ENCODE measurements at places on chromosomes 11 and 22.

DNA sequence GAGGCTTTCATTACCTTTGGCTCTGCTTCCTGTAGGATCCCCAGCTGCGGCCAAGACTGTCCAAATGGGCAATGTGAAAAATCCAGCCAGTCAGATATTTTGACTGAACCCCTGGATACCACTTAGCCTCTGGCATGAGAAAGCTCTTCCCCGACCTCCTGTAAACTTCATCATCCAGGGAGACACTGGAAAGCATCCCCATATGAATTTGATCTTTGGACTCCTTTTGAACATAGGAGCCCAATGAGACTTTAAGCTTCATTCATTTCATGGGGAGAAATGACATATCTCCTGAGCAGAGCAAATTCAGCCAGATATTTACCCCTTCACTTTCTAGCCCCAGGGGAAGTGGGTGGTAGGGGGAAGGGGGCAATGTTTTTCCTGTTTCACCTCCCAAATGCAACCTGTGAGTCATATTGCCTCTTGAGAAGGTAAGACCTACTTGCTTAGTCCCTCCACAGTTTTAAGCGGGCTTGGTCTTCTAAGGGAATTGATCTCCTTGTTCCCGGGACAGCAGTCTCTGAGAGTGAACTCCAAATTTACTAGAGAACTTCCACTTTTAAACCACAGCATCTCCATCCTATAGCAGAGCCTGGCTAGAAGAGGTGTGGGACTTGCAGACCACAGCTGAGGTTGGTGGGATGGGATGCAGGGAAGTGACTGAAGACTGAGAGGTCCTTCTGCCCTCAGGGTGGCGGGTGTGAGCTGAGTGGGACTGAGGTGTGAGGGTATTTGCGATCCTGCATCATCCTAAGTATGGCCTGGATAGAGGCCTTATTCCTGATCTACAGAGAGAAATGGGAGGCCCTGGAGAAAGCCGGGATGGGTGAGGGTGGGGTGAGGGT lies 20.3 kb upstream of the POU2AF1 start:
- no peak for DNase-seq

DNA sequence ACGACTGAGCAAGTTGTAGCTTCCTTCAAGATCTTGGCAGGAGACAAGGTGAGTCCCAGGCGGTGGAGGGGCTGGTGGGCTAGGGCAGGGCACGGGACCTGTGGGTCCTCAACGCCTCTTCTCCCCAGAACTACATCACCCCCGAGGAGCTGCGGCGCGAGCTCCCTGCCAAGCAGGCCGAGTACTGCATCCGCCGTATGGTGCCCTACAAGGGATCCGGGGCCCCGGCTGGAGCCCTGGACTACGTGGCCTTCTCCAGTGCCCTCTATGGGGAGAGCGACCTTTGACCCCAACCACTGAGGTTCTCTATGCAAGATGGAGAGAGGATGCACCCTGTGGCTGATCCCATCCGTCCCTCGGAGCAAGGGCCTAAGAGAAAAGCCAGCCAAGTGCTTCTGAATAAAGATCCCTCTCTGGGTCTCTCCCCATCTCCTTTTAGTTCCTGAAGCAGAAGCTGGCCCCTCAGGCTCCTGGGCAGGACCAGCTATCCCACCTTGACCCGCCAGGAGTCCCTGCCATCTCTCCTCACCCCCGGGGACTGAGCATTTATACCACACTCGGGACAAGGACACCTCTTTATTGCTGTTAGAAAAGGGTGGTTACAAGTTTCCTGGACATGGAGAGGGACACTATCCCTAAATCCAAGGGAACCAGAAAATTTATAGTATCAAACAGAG lies 5.4 kb downstream of the CTSF start:
- DNase-seq = no peak

DNA sequence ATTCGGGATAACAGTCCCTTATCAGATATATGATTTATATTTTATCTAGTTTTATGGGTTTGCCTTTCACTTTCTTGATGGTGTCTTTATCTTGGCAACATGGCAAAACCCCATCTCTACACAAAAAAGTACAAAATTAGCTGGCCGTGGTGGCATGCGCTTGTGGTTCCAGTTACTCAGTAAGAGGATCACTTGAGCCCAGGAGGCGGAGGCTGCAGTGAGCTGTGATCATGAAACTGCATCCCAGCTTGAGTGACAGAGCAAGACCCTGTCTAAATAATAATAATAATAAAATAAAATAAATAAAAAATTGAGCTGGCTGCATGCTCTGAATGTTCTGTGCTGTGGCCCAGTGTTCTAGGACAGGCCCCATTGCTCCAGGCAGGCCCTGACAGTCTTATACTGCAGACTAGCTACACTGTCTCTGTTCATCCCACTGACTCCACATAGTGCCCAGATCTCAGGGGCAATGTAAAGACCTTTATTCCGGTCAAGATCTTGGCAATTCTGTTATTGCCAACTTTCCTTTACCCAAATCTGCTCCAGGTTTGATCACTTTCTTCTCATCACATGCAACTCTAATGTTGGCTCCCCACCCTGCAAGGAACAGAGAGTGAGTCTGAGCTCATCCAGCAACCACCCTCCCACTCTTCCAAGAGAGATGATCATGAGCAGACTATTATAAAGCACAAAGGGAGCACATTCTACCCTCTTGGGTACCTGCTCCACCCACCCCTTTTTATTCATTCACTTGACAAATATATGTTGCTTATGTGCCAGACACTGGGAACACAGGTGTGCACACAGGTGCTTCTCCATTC lies 8.8 kb downstream of the HSPA8 start:
- DNase-seq = no peak

GRCh38 chr22:20276468-20276867 lies 8.3 kb upstream of the RTN4R start:
- no peak for DNase-seq

DNA sequence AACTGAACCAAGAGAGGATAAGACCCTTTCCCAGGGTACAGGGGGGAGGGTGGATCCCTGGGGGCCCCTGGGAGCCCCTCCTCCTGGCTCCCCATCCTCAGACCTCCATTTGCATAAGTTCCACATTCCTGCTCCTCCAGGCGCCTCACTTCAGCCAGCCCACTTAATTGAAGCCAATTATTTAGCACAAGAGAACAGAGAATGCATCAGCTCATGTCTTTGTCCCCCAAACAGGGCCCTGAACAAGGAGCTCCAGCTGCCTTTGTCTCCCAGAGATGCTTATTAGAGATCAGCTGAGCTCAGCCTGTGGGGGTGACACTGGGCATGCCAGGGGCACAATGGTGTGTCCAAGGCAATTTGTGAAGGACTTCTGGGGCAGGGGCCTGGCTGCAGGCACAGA lies 89.9 kb upstream of the PRDM11 start:
- no peak for DNase-seq

DNA sequence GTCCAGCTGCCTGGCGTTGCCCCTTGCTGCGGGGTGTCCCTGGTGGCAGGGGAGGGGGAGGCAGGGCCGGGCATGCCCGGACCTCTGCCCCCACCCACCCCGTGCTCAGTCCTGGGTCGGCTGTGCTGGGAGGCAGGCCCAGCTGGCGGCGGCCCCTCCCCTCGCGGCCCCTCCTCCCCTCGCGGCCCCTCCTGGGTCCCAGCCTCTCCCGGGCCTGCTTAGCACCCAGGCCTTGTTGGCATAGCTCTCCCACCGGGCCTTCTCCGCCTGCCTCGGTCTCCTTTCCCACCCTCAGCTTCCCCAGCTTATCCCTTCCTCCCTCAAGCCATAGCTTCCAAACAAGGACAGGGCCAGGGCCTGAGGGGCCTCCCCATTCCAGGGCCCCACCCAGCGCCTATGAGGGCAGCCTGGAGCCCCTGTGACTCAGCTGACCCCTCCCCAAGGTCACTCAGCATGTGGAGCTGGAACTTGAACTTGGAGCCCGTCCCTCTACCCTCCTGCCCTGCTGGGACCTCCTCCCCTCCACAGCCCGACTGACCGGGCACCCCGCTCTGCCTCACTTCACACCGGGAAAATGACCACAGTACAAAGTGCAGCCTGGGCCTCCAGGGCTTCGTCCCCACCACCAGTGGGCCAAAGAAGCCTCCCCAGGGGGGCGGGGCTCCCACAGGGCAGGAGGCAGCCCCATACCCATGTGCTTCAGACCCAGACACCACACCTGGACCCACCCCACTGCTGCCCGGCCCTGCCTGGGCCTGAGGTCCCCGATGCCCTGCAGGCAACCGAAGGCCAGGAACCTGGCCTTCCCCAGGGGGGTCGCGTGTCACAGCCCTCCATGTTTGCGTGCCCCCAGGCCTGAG lies 1.2 kb downstream of the EPS8L2 start:
- DNase-seq = no peak

- no peak for DNase-seq
Measured at GRCh38 chr22:48692734-48693376, 1134.8 kb downstream of the BRD1 start.

- no peak for DNase-seq
Measured at GRCh38 chr11:73384531-73384871, 8.3 kb downstream of the RELT start.

DNA sequence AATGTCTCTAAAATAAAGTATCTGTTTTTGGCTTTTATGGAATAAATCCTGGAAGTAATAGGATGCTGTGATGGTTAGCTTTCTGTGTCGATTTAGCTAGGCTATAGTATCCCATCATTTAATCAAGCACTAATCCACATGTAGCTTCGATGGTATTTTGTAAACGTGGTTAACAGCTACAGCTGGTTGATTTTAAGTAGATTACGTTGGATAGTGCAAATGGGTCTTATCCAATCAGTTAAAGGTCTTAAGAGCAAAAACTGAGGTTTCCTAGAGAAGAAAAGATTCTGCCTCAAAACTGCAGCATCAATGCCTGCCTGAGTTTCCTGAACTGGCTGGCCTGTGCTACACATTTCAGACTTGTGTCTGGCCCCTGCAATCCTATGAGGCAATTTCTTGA lies 314.2 kb upstream of the SORL1-AS1 start:
- DNase-seq = no peak

- no peak for DNase-seq
Measured at GRCh38 chr11:20337526-20338154, 25.9 kb upstream of the HTATIP2 start.

DNA sequence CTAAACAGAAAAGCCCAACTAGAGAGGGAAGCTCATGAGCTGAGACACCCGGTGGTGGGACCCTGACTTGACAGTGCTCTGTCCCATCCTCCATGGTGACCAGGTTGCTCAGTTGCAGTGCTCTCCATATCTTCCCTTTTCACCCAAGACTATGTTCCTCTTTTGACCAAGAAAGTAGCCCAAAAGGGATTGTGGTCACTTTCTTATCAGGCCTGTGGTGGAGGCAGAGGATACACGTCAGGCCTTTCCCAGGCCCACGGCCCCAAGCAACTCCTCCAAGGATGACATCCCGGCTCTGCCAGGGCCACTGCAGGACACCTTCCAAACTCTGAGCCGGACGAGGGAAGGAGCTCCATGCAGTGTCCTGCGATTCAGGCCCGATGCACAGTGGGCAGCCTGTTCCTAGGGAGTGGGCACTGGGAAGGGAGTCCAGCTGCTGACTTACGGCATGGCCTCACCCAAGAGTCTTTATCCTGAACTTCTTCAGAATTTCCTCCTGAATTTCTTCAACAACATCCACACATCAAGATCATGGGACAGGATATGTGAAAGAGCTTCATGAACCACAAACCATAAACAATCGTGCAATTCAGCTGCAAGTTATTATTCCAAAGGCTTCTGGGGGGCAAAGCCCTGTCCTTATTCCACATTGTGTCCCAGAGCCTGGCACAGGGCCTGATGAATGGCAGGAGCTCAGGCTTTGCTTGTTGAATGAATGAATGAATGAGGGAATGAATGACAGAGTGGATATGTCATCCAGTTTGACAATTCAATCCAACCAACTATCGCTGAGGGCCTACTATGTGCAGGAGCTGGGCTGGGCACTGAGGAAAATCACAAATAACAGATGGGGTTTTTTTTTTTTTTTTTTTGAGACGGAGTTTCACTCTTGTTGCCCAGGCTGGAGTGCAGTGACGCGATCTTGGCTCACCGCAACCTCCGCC lies 36.0 kb upstream of the MYH9 start:
- no peak for DNase-seq

GRCh38 chr22:20868025-20868962 lies 9.5 kb downstream of the SNAP29 start:
- DNase-seq = no peak

GRCh38 chr22:40031766-40032470 lies 37.2 kb downstream of the FAM83F start:
- DNase-seq = no peak

DNA sequence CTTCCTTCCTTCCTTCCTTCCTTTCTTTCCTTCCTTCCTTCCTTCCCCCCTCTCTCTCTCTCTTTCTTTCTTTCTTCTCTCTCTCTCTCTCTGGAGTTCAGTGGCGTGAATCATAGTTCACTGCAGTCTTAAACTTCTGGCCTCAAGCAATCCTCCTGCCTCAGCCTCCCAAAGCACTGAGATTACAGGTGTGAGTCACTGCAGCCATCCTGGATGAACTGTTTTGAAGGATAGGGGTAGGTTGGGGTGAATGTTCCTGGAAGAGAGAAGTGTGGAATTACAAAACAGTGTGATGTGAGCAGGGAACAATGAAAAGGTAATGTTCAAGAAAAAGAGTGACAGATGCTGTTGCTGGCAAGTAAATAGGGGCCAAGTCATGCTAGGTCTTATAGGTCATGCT lies 12.4 kb upstream of the PLET1 start:
- no peak for DNase-seq

- no peak for DNase-seq
Measured at GRCh38 chr11:109302591-109303334, 119.2 kb upstream of the C11orf87 start.

DNA sequence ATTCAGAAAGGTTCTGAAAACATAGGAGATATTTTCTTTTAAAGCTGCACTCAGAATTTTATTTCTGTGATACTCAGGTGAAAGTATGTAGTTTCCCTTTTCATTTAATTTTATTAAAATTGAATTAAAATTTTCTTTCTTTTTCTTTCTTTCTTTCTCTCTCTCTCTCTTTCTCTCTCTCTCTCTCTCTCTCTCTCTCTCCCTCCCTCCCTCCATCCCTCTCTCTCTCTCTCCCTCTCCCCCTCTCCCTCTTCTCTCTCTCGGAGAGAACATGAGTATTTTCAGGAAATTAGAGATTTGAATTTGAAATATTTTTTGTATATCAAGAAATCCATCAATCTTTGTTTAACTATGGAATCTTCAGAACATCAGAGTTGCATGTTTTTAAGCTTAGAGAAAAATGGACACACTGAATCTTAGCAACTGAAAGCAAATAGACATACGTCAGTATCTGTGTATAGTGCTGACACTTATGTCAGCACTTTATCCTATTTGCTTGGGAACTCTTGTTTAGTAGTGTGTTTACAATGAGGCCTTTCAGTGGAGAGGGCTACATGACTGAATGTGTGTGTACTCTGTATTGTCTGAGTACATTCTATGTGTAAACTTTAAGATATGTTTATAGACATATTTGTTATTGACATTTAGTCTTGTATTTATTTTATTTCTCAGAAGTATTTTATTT lies 44.5 kb downstream of the PDE3B start:
- DNase-seq = no peak
